ENCODE measurements at places on chromosomes 1 and 21.

DNA sequence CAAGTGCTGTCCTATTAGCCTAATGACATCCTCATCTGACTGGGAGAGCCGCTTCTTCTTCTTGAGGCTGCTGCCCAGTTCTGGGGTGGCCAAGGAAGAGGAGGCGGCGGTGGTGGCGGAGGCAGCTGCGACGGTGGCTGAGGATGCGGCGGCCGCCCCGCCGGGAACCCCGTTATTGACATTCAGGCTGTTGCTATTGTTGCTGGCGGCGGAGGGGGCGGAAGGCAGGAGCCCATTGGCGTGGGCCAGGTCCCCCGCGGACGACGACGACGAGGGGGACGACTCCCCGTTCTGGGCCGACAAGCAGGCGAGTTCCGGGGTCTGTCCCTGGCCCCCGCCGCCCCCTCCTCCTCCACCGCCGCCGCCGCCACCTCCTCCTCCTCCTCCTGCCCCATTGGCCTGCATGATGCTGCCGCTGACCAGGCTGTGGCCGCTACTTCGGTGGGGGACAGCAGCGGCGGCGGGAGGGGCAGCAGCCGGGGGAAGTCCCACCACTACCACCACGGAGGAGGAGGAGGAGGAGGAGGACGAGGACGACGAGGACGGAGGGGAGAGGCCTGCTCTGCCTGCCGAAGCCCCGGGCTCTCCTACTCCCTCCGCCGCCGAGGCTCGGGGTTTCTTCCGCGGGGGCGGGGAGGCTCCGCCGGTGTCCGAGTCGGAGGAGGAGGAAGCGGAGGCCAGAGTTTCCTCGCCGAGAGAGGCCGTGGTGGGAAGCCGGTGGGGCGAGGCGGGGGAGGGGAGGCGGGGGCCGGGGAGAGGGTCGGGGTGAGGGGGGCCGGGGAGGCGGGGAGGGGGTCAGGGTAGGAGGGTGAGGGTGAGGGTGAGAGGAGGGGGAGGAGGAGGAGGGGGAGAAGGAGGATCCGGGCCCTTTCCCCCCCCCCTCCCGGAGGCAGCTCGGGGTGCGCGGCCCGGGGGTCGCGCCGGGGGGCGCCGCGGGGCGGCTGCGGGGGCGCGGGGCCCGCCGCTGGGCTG is 610 bp downstream of the WDR26 start:
- DNase-seq: peak; percentile 34

- no peak for DNase-seq
Measured at GRCh38 chr1:177256153-177257075, 85.7 kb downstream of the BRINP2 start.

DNA sequence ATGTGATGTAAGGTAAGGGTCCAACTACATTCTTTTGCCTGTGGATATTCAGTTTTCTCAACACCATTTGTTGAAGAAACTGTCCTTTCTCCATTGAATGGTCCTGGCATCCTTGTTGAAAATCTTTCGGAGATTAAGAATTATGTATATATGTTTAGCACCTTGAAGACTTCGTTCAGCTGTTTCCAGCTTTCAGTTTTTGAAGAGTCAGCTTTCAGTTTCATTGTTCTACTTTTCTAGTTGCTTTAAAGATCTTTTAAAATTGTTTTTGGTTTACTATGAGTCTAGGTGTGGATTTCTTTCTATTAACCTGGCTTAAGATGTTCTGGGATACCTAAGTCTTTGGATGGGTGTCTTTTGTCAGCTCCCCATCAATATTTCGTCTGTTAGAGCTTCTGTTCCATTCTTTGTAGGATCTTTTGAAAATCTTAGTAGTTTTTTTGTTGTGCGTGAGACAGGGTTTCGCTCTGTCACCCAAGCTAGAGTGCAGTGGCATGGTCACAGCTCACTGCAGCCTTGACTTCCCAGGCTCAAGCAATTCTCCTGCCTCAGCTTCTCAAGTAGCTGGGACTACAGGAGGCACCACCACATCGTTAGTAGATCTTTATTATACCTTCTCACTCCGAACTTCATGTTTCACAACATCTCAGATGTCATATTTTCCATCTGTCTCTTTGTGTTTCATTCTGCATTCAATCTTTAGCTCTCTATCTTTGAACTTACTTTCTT is 353.5 kb upstream of the B3GALT2 start:
- no peak for DNase-seq

GRCh38 chr1:144101397-144102045 is 129.7 kb upstream of the FAM72C start:
- DNase-seq: no peak

DNA sequence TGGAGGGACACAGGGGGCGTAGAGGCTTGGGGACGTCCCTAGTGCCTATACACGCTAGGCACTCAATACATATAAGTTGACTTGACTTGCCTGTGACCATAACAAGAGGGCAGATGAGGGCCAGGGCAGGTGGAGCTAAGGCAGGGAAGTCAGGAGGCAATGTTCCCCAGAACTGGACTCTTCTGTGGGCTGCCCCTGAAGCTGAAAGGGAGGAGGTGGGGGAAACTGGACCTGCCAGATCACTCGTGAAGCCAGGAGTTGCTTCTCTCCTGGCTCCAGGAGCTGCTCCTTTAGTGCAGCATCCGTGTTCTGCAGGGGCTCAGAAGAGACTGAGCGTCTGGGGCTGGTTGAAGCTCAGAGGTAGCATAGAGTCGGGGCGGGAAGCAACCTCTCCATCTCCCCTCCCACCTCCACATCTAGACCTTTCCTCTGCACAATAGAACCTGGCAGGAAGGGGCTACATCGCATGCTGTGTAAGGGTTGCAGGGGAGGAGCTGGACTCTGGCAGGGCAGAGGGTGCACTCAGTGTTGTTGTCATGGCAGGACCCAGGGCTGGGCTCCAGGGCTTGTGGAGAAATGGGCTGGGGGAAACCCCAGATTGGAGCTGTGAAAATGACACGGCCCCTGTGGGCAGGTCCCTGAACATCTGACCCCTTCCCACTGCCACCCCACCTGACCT is 2.9 kb upstream of the SEMA4A start:
- DNase-seq: no peak

GRCh38 chr1:8731162-8731561 is 86.3 kb downstream of the RERE start:
- no peak for DNase-seq

Measured in activated CD8-positive, alpha-beta memory T cell treated with anti-CD3 and anti-CD28 coated beads for 1 hour (primary cell).